ENCODE measurements at places on chromosomes 11 and 22.

- no peak for DNase-seq
These were observed 9.8 kb downstream of the APOBEC3D start for GRCh38 chr22:39030705-39031104.

GRCh38 chr22:40432157-40432556, 61.8 kb downstream of the SGSM3 start:
- no peak for DNase-seq

- no peak for DNase-seq
These were observed 33.0 kb upstream of the SOX10 start for GRCh38 chr22:38017272-38017920.

DNA sequence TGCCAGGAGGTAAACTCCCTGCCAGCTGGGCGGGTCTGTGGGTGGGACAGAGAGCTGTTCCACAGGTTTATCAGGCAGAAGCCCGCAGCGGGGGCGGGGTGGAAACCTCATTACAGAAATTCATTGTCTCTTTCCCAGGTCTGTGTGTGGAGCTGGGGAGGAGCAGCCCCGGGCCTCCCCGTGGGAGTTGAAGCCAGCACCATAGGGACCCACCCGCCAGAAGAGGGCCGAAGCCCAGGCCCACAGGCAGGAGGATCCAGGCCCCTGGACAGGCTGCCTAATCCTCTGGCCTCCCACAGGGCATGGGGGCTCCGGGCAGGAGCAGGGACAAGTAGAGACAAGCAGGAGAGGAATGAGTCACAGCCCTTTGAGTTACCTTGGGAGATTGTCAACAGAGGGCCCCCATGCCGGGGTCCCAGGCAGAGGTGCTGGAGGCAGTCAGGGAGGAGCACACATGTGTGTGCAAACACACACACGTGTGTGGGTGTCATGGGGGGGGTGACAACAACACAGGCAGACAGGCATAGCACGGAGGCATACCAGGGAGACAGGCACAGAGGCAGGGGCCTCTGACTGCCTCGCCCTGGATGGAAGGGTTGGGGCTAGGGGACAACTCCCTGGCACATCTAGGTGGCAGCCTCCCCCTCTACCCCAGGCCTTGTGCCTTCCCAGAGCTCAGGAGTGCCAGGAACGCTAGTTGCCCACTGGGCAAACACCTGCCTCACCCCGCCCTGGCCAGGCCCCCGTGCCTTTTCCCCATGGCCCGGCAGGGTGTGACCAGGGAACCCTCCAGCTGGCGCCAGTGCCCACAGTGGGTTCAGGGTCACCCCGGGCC, 1.4 kb downstream of the CDC42BPG start:
- DNase-seq = no peak

DNA sequence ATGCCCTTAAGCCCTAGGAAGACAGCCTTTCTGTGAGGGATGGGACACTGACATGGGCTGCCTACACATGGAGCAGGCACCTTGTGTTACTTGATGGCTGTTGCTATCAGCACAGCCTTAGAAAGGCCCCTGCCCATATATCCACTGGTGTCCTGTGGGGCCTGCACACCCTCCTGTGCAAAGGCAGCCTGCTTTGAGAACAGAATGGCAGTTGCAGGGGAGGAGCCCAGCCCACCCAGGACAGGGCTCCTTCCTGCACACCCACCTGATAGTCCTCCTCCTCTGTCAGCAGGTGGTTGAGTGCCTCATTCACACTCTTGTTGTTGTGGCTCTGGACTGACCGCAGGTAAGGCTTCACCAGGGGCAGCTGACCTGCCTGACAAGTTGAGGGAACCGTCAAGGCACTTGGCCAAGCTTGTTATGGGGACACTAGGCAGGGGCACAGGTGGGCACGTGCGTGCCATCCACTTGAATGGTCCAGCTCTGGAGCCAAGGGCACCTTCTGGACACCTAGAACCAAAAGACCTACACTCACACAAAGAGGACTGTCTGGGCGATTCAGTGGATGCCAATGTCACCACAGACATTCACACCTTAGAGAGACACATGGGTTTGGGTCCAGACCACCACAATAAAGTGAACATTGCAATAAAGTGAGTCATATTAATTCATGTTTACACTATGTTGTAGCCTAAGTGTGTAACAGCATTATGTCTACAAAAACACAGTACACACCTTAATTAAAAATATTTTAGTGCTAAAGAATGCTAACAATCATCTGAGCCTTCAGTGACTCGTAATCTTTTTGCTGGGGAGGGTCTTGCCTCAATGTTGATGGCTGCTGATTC, 9.4 kb upstream of the SLC25A1 start:
- DNase-seq = no peak

DNA sequence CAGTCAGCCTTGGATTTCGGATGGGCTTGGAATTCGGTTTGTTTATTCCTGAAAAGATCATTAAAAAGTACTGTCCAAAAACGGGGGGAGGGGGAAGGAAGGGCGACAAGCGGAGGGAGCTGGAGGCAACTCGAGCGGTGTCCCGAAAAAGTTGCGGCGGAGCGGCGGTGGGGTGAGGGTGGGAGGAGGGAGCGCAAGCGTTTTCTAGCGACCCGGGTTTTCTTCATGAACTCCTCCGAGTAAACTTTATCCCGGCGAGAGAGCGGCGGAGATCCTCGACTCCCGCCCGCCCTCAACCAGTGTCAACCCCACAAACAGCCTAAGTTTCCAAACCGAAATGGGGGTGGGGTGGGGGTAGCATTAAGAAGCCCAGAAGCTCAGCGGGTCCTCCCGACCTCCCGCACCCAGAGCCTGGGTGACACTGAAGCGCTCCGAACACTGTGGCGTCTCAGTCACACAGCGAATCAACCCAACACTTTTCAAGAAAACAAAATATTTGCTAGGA, 133.0 kb upstream of the C11orf58 start:
- no peak for DNase-seq

DNA sequence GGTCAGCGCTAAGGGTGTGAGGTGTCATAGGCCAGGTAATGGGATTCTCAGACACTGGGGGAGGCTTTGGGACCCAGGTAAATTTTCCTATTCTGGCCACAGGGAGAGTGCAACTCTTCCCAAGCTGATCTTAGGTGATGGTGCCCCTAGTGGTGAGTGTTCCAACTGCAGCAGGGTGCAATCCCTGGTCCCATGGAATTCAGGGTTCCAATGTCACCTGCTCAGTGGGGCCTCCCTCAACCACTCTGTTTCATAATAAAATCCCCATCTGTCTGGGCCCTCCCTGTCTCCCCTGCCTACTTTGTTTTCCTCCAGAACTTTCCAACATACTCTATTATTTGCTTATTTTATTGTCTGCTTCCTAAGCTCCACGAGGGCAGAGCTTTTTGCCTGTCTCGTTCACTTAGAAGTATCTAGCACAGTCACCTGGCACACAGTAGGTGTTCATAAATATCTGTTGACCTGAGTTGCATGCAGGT, 2.9 kb upstream of the SGSM1 start:
- DNase-seq = peak; percentile 31

DNA sequence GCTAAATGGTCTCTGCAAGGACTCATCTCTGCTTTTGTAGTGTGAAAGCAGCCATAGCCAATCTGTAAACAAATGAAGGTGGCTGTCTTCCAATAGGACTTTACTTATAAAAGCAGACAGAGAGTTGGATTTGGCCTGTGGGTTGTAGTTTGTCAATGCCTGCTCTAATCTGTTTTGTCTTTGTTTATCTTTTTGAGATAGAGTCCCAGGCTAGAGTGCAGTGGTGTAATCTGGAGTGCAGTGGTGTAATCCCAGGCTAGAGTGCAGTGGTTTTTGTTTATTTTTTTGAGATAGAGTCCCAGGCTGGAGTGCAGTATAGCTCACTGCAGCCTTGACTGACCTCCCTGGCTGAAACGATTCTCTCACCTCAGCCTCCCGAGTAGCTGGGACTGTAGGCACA, 8.6 kb downstream of the PPP6R3 start:
- DNase-seq = no peak

GRCh38 chr11:115379528-115379927, 124.7 kb downstream of the CADM1 start:
- no peak for DNase-seq

DNA sequence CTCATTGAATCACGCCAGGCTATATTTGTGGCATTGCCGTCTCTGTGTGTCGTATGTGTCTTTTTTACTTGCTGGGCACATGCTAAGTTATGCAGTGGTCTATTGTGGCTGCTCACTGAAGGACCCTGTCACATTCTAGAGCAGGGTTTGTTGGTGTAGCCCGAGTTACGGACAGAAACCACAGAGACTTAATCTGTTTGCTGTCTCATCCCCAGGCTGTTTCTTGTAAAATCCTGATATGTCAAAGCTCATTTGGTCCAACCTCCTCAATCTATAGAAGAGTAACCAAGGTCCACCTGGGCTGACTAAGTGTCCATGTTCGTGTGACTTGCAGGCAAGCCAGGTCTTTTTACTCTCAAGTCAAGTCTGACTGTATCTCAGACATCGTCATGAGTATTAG, 5.0 kb downstream of the DPF2 start:
- DNase-seq = no peak

DNA sequence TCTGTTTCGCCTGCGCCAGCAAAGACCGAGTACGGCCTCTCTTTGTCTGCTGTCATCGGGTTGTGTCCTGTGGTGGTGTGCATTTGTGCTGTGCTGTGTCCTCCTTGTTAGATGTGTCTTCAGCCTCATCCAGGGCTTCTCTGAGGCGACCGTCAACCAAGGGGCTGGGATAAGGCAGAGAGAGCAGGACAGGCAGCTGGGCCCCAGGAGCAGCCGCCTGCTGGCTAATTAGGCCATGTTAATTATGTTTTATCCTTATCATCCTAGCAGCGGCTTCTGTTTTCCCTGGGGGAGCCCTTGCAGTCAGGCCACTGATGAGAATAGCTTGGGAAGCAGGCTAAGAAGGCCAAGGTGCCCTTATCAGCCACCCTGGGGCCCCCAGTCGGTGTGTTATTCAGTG, 40.7 kb upstream of the TTC12 start:
- DNase-seq = no peak

- no peak for DNase-seq
These were observed 109.2 kb downstream of the CSNK2A3 start for GRCh38 chr11:11243590-11244469.

- DNase-seq = no peak
These were observed 4.0 kb downstream of the GUCD1 start for GRCh38 chr22:24550902-24551435.

GRCh38 chr11:36039471-36039870, 95.6 kb downstream of the LDLRAD3 start:
- no peak for DNase-seq

- DNase-seq = no peak
These were observed 13.1 kb upstream of the RELT start for GRCh38 chr11:73363147-73363546.

- DNase-seq = no peak
These were observed 77.5 kb upstream of the CTSC start for GRCh38 chr11:88414981-88415413.

GRCh38 chr22:31083923-31084810, 3.0 kb downstream of the SMTN start:
- DNase-seq = no peak

DNA sequence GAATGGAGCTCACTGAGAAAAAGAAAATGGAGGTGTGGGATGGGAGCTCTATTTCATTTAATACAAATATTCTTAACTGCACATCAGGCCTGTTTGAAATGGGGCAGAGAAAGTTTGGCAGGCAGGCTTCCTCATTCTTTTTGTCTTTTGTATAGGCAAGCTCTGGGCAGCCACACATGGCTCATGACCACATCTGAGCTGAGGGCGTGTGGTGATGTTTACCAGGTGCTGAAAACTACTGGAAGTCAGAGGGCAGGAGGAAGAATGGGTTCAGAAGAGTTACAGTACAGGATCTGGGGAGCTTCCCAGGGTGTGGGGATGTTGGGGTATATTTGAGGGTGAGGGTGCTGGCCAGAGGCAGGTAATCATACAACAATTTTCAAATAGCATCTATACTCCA, 66.3 kb upstream of the NAV2 start:
- no peak for DNase-seq

- no peak for DNase-seq
These were observed 389.1 kb downstream of the NXPE2 start for GRCh38 chr11:115067471-115067870.

DNA sequence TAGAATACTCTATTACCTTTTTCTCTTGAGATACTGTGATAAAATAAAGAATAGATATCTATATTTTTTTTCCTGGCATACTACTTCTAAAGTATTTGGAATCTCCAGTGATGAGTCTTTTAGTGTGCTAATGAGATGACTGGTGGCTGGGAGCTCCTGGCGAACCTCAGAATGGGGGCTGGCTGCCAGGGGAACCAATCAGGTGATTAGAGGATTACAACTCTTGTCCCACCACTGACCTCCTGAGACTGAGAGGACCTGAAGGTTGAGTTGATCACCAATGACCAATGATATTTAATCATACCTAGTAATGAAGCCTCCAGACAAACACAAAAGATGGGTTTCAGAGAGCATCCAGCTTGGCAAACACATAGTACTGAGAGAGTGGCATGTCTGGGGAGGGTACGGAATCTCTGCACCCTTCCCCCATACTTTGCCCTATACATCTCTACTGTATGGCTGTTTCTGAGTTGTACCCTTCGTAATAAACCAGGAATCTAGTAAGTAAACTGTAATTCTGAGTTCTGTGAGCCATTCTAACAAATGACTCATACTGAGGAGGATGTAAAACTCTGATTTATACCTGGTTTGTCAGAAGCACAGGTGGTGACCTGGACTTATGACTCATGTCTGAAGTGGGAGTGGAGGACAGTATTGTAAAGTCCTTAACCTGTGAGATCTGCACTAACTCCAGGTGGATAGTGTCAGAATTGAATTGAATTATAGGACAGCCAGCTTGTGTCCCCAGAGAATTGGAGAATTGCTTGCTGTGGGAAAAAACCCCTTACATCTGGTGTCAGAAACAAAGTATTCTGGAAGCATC, 325.3 kb upstream of the LRRC4C start:
- DNase-seq = no peak

- no peak for DNase-seq
These were observed 78.7 kb downstream of the CASP12 start for GRCh38 chr11:104819603-104820002.

- DNase-seq = no peak
These were observed 15.0 kb downstream of the RHOD start for GRCh38 chr11:67071420-67072284.

GRCh38 chr11:123137431-123138224, 57.4 kb downstream of the CLMP start:
- no peak for DNase-seq

GRCh38 chr11:574632-575312, 1.5 kb upstream of the PHRF1 start:
- no peak for DNase-seq

GRCh38 chr11:4433856-4434255, 15.2 kb upstream of the OR52K2 start:
- no peak for DNase-seq

- DNase-seq = no peak
These were observed 51.8 kb upstream of the ASPHD2 start for GRCh38 chr22:26377170-26377830.

DNA sequence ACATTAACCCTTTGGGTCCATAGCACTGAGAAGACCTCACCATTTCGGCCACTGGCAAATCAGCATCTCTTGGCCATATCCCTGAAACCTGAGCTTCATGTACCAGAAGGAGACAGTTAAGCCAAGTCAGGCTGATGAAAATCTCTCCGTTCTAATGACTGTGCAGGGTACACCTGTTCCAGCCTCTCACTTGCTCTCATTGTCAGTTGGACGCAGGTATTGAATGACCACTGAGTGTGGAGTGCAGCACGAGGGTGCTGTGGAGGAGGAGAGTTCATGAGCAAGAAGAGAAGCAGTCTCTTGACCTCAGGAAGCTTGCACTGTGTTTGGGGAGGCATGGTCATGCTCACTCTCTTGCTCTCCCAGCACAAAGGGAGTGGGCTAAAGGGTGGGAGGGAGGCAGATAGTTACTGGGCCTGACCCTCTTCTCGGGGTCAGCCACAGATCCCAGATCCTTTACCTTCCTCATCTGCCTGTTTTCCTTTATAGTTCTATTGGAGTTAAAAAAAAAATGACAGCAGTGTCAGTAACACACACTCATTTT, 65.2 kb downstream of the ZBTB16 start:
- DNase-seq = no peak

All from NCI-H1694 treated with DMSO at 0.1 percent for 48 hours (cell line).